ENCODE measurements at places on chromosomes 6 and 20.

GRCh38 chr20:58818586-58819285 is 32.0 kb downstream of the GNAS-AS1 start:
- DNase-seq = peak; percentile 64

GRCh38 chr6:107638493-107638892 is 148.6 kb downstream of the SOBP start:
- no peak for DNase-seq

- no peak for DNase-seq
These were observed 377.8 kb downstream of the UTRN start for GRCh38 chr6:144662812-144663365.

DNA sequence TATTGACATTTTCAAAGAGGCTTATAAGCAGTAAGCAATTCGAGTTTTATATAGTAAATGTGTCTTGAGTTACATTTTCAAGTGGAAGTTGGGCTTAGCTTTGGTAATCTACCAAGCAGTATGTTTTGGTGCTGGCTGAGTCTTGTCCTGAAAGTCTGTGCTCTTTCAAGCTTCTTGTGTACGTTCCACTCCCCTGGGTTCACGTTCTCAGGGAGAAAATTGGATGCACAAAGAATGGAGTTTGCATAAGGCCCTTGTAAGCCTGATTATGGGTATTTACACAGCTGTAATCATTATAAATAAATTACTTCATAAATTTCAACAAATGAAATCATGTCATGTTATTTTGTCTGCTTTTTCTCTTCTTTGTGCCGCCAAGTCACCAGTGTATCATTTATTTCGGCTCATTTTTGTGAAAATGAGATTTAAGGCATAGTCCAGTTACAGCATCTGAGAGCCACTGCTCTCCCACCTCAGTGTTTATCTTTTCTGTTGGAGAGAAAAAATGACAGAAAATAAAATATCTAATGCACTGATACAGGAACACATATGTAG is 262.5 kb downstream of the BTBD3 start:
- DNase-seq = no peak
